ENCODE measurements at places on chromosomes 5 and 9.

DNA sequence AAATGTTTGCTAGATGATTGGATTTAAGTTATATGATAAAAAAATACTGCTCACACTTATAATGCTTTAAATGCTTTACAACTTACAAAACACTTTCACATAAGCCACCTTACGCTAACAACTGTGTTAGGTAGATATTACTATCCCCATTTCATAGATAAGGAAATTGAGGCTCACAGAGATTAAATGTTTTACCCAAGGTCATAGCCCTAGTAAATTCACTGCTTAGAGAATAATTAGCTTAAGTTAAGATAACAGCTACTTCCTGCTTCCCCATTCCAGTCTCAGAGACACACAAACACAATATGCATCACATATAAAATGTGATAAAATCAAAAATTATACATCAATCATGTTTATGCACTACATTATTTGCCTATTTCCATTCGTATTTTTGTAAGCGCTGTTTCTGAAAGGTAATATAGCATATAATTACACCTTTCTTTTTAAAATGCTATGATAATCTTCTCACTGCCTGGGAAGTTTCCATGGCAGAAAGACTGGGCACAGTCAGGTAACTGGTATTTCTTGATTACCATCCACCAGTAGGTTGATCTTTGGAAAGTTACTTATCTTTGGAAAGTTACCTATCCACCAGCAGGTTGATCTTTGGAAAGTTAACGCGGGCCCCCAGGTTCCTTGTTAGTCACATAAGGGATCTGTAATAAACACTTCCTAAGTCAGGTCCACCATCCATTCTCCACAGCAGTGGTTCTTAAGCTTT is 101.1 kb downstream of the NFIB start:
- DNase-seq, result no peak

DNA sequence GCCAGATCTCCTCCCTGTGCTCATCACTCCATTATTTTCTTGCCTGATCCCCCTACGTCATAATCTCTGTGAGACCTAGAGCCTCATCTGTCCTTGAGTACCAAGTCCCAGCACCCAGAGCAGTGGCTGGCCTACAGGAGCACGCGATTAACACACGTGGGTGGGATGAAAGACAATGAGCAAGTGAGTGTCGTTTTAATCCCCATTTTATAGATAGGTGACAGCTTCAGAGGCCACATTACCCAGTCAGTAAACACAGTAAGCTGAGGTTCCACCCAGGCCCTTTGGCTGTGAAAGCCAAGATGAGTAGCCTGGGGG is 17.3 kb downstream of the TRUB2 start:
- DNase-seq, result no peak

DNA sequence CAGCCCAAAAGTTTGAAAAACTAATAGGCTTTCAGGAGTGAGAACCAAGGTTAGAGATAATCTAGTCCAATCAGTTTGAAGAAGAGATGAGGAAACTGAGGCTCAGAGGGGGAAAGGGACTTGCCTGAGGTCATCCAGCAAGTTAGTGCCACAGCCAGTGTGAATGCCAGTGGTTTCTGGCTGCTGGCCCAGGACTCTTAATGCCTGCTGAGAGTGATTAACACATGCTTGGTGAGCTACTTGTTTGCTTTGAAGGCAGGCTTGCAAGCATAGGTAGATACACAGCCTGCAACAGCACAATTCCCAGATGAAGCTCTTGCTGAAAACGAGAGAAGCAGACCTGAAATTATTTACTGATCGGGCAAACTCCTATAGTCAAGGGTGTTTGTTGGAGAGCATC is 591.6 kb upstream of the SGCD start:
- DNase-seq, result no peak

- DNase-seq, result no peak
Measured at GRCh38 chr9:136981588-136982231, 1.1 kb upstream of the LCNL1 start.

GRCh38 chr5:116626272-116626723 is 51.7 kb upstream of the SEMA6A start:
- DNase-seq, result no peak

All from stimulated activated CD8-positive, alpha-beta memory T cell treated with anti-CD3 and anti-CD28 coated beads, Interleukin-15, amount 100 ng/mL, for 4 hours (primary cell).